ENCODE measurements at places on chromosomes 5 and 9. TPM values are rescaled to one million over a fixed set of nuclear protein-coding genes. Genes with fewer than 3 reads are reported as not detected.

Gene TDRD7
- polyA plus RNA-seq, result 7.6 TPM

Gene MARCHF3
- polyA plus RNA-seq, result 37.9 TPM

Gene SOWAHA
- 0.74 TPM for polyA plus RNA-seq

Gene AGTPBP1
- polyA plus RNA-seq, result 7.2 TPM

Gene COL23A1
- 0.85 TPM for polyA plus RNA-seq

Gene LCN2
- 5.9 TPM for polyA plus RNA-seq

Gene PRR7
- 1.9 TPM for polyA plus RNA-seq

Gene MARCHF6
- 33.5 TPM for polyA plus RNA-seq

Gene PCDHA9
- not detected for polyA plus RNA-seq

Gene GGTA1
- 0.62 TPM for polyA plus RNA-seq

Gene PGM5
- 2.3 TPM for polyA plus RNA-seq

Gene STOM
- 36.4 TPM for polyA plus RNA-seq

Gene SOHLH1
- polyA plus RNA-seq, result not detected

Gene DBH
- polyA plus RNA-seq, result 0.01 TPM

Gene SCGB3A2
- not detected for polyA plus RNA-seq

Gene AIF1L
- 46.2 TPM for polyA plus RNA-seq

Gene SPINK6
- not detected for polyA plus RNA-seq

Gene SHISAL2B
- polyA plus RNA-seq, result 1.6 TPM

Gene SLC44A1
- polyA plus RNA-seq, result 16.6 TPM

All from adipose tissue (tissue), 3 donors.